ENCODE measurements at places on chromosomes 7 and 10.

GRCh38 chr7:70349031-70349430, 750.8 kb downstream of the AUTS2 start:
- no peak for DNase-seq

DNA sequence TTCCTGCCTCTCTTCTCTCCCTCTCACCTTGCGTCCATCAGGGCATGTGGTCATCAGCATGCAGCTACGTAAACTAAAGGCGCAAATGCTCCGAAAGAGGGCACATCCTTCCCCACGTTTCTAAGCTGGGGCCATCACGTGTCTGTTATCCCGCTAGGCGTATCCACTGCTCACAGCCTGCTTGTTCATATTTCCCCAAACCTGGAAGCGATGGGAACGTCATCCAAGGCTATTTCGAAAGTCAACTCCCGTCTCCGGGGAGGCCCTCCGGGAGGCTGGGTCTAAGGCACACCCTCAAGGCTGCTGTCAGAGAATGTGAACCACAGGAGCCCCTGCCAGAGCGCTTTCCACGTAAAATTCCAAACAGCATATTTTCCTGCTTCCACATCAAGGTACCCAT, 199.2 kb downstream of the DIP2C start:
- no peak for DNase-seq

DNA sequence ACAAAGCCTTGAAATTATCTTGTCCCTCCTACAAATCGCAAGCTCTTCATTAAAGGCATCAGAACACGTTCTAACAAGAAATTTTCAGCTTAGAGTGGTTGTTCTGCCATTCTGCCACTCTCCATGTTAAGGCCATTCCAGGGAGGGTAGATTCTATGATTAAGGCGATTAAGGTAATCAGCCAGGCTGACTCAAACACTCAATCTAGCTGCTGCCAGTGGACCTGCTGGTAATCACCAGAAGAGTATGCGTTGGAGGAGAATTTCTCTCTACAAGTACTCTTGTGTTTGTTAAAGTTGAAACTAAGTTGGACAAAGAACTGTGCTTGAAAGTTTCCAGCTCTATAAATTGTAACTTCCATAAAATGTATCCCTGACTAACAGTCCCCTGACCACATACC, 149.2 kb upstream of the COL1A2 start:
- DNase-seq, result no peak

DNA sequence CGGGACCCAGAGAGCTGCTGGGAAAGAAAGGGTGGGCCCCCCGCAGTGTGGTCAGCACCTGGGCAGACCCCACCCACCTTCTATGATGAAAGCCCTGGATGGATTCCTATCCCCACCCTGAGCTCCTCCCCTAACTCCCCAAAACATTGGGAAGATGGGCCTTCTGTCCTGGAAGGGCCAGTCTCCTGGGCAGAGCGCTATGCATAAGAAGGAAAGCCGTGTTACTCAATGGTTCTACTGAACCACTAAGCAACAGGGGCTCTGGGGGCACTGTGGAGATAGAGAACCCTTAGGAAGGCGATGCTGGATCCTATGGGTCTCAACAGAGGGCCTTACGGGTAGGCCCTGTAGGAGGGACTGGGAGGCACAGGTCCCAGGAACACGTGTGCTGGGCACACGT, 30.7 kb upstream of the INSIG1 start:
- no peak for DNase-seq

DNA sequence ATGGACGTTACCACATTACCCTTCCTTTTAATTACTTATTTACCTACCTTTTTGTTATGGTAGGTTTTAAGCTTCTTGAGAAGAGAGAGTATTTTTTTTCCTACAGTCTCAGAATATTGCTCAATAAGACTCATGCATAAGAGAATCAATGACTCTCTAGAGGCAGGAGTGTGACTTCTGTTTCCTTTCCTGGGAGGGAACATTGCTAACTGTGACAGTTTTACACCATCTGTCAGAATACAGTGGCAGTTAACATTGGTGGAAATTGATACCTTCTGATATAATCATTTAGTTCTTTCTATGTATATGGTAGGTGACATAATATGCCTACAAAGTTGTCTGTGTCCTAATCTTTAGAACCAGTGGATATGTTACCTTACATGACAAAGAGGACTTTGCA, 348.7 kb upstream of the POT1 start:
- DNase-seq, result no peak

- DNase-seq, result no peak
Measured at GRCh38 chr7:25244254-25245033, 16.2 kb upstream of the NPVF start.

DNA sequence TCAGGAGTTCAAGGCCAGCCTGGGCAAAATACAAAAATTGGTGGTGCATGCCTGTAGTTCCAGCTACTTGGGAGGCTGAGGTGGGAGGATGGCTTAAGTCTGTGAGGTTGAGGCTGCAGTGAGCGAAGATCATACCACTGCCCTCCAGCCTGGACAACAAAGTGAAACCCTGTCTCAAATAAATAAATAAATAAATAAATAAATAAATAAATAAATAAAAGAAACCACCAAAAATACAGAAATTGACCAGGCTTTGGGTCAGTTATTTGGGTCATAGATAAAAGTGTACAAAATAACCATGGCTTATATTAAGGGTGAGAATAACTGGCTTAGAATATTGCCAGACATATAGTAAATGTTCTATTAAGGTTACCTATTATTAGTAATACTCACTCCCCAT, 129.2 kb downstream of the NEUROD6 start:
- no peak for DNase-seq

DNA sequence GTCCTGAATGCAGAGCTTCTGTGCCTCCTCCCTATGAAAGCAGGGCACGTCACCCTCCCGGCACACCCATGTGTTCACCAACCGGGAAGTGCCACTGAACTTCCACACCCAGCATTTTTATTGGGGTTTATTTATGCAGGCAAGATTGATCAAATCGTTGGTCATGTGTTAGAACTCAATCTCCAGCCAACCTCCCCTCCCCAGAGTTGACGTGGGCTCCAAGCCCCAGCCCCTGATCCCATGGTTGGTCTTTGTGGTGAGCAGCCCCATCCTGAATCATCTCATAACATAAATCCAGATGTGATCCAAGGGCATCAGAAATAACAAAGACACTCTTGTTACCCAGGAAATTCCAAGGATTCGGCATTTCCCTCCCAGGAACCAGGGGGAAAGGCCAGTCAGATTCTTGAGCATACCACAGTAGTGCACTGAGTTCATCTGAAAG, 151.2 kb downstream of the TPST1 start:
- DNase-seq, result no peak

DNA sequence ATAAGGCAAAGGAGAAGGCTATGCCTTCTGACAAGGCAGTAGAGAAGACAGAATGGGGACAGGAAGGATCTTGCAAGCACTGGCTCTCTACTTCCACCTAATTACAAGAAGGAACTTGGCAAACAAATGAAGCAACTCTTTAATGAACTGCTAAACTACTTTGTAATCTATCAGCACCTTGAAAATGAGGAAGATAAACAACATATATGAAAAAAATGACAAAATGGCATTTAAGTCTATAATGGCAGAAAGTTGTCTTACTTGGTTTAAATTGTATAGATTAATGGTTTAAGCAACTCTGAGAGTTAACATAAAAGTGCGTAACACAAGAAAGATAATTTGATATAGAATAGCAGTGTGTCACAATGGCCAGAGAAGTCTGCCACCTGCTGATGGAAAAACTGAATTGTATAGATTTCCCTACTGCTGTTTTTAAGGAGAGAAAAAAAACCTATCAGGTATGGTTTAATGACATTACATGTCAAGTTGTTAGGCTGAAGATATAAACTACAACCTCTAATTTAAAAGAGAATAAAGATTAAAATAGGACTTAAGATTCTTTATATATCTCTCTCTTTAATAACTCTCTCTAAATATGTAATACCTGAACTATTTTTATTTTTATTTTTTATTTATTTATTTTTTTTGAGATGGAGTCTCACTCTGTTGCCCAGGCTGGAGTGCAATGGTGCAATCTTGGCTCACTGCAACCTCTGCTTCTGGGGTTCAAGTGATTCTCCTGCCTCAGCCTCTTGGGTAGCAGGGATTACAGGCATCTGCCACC, 11.8 kb downstream of the NT5C3A start:
- DNase-seq, result peak; percentile 65

DNA sequence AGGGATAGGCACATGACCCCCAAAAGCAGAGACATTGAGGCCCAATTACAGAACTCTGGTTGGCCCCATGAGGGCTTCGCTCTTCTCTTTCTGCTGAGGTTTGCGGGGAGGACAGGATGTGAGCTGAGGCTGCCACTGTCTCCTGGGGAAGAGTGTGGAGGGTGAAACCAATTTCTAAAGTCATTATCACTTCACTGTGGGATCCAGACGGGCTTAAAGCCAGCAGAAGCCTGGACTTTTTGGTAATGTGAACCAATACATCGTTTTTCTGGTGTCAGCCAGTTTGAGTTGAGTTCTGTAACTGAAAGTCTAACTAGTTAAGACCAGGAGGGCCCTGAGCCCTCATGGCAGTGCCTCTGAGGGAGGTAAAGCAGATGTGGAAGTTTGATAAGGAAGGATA, 163.0 kb downstream of the MYOF start:
- DNase-seq, result no peak

DNA sequence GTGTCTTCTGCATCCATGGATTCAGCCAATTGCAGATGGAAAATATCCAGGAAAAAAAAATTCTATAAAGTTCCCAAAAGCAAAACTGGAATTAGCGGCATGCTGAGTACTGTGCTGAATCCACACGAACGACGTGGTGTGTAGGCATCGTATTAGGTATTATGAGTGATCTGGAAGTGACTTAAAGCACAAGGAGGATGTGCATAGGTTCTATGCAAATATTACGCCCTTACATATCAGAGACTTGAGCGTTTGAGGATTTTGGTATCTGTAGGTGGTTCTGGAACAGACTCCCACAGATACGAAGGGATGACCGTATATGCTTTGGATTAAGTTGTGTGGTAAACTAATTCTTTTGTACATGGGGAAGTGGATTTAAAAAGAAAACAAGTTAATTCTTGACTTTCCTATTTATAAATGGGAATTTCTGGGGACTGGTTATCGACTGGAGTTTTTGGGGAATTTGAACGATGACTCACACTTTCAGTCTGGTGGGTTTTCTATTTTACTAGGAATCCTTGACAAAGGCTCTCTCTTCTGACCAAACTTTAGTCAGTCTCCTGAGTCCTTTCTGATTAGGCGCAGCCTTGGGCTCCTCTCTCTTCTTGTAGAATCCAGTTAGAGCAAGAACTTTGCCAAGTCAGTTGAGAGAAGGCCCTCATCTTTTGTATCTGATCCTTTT, 5.4 kb upstream of the NUB1 start:
- DNase-seq, result no peak

- DNase-seq, result no peak
Measured at GRCh38 chr7:128860158-128861073, 2.2 kb upstream of the ATP6V1F start.

- no peak for DNase-seq
Measured at GRCh38 chr10:67506083-67506756, 189.8 kb downstream of the CTNNA3 start.

DNA sequence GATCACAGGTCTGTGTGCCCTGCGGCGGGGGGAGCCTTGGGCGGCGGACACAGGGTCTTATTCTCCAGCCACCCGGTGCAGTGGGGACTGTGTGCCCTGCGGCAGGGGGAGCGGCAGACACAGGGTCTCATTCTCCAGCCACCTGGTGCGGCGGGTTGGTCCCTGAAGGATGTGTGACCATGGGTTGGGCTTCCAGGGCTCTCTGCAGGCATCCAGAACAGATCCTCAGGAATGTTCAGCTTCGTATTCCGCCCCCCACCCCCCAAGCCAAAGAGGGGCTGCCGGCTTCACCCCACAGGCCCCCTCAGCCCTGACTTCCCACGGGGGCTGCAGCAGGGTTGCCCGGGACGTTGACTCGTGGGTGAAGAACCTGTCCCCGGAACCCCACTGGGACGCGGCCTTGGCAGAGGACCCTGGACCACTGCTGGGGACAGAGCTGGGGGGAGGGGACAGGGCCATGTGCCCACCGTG, 154.5 kb upstream of the PPP2R2D start:
- no peak for DNase-seq
